ENCODE measurements at places on chromosomes 3 and 15.

DNA sequence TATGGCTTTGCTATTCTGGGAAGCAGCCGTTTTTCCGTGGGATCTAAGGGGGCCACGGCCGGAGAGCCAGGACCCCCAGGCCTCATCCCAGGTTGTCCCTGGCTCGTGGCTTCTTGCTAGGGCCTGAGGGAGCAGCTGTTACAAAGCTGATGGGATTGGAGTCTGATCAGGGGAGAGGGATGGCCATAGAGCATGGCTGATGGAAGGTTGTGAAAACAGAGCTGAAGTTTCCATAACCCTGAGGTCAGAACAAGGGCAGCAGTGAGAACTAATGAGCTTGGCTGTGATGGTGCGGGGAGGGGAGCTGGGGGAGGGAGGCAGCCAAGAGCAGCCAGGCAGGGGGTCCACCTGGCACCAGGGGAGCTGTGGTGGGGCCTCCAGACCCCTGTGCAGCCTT lies 63.0 kb downstream of the LINGO1 start:
- no peak for DNase-seq

DNA sequence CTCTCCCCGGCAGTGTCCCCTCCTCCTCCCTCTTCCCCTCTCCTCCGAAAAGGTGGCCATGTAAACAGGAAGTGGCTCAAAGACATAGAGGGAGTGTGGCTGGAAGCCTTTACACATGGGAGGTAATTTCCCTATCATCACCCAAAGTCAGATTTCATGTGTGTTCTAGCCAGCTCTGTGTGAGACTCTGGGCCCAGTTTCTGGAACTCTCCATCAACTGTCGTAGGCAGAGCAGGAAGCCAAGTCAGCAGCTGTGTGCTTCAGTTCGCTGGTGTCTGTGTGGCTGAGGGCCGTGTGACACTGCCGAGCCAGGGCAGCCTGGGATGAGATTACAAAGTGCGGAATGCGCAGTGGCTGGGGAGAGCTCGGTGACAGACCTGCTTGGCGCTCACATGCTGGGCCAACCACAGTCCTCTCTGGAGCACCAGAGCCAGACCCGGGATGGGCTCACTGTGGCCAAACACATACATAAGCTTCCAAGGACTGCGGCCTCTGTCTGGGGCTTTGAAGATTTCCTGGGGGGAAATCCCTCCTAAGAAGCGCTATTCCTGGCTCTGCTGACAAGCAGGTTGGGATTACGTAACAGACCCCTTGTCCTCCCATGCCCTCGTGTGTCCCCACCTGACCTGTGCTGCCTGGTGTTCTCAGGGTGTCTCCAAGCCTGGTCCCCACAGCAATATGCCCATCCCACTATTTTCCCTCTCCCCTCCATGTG lies 50.7 kb downstream of the UMPS start:
- DNase-seq = no peak

GRCh38 chr3:123226549-123226948 lies 24.8 kb downstream of the SEC22A start:
- no peak for DNase-seq

GRCh38 chr3:154188846-154189245 lies 67.7 kb downstream of the ARHGEF26 start:
- DNase-seq = no peak

- DNase-seq = no peak
Observed at GRCh38 chr3:123392871-123393620, 55.8 kb downstream of the ADCY5 start.

DNA sequence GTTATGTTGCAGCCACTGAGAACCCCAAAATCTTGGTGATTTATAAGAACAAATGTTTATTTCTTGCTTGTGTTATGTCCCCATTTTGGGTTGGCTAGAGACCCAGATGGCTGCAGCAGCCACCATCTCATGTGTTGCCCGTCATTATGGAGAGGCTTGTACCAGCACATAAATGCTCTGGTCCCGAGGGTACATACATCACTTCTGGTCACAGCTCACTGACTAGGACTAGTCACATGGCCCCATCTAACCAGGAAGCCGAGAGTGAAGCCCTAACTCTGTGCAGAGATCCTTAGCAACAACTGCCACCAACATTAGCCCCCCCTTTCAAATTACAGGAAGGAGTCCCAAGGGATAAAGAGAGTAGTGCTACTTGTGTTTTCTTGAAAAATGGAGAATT lies 25.5 kb upstream of the HACD2 start:
- DNase-seq = no peak

GRCh38 chr3:122484985-122485384 lies 29.8 kb downstream of the KPNA1 start:
- DNase-seq = no peak

DNA sequence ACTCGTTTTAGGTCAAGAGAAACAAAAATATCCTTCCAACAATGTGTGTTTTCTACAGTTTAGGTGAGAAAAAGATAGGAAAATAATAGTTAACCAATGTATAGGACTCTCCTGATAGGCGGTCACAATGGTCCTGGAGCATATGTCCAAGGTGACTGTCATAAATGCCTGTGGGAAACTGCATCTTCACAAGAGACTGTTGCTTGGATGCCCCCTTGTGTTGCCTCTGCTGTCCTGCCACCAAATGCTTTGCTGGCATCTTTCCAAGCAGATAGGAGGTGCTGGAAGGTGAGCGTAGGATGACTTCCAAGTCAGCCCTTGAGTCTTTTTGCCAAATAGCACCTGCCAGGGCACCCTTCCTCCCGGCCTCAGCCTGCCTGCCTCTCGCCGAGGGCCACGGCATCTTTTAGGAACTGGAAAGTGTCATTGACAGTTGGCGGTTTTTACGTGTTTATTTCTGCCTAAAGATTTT lies 24.1 kb upstream of the SACM1L start:
- peak; percentile 40 for DNase-seq

- no peak for DNase-seq
Observed at GRCh38 chr3:111892070-111892469, 33.0 kb downstream of the PHLDB2 start.

- DNase-seq = no peak
Observed at GRCh38 chr3:71195492-71195891, 388.0 kb downstream of the FOXP1 start.

DNA sequence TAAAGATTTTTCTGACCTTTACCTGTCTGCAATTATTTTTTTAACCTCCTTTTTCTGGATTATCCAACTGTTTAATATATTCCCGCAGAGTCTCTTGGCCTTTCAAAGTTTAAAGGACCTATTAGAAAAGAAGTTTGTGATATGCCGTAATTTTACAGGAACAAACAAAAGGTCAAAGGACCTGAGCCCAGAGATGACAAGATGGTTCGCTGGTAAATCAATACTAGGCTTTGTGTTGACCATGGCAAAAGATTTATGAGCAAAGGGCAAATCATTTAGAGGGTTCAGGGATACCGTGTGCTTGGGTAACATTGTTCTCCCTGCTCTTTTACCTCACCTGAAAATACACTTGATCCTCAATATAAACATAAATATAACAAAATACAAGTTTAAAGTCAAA lies 923.5 kb downstream of the ROBO1 start:
- DNase-seq = no peak

DNA sequence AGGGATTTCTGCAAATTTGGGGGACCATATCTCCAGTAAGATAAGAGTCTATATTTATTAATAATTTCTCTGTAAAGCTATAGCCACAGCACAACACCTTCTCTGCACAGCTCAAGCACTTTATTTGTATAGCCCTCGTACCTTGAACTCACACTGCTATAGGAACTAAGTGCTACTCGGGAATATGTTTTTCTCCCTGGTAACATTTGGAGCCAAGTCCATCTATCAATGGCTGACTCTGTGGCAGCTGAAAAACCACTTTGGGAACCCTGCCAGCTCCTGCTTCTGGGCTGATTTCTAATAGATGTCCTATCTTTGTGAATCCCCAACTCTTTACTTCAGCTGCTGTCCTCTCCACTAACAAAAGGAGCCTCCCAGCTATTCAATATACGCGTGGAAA lies 298.5 kb downstream of the GBE1 start:
- DNase-seq = no peak

- DNase-seq = no peak
Observed at GRCh38 chr3:139718415-139718814, 40.6 kb upstream of the NMNAT3 start.

GRCh38 chr3:177357352-177358090 lies 160.2 kb upstream of the TBL1XR1 start:
- no peak for DNase-seq

GRCh38 chr3:182349051-182349450 lies 444.3 kb upstream of the ATP11B start:
- DNase-seq = no peak

DNA sequence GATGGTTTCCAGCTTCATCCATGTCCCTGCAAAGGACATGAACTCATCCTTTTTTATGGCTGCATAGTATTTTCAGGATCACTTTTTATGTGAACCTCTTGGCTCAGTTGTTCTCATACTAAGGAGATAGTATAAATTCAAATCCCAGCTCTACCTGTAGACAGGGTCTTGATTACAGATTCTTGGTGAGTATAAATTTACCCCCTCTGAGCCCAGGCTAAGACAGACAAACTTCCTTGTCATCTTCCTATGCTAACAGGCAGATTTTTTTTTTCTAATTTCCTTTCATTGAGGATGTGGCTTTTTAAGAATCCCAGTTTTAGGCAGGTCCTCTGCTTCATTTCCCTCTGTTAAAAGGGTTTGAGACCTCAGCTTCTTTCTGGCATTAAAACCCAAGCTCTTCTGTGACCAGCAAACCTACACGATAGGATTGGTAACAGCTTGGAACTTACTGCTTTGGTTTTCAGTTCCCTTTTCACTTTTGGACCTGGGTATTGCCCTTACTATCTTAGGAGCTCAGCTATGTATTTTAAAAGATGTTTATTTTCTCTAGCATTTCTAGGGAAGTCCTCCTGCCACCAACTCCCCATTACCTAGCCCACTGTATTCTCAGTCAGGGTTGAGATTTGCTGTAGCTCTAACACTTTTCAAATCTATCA lies 72.5 kb downstream of the VPS8 start:
- no peak for DNase-seq

GRCh38 chr15:40340038-40340739 lies 550 bp downstream of the CCDC9B start:
- no peak for DNase-seq

- no peak for DNase-seq
Observed at GRCh38 chr3:74351213-74351612, 263.2 kb downstream of the CNTN3 start.

- DNase-seq = no peak
Observed at GRCh38 chr15:88023914-88024313, 232.6 kb downstream of the NTRK3 start.

DNA sequence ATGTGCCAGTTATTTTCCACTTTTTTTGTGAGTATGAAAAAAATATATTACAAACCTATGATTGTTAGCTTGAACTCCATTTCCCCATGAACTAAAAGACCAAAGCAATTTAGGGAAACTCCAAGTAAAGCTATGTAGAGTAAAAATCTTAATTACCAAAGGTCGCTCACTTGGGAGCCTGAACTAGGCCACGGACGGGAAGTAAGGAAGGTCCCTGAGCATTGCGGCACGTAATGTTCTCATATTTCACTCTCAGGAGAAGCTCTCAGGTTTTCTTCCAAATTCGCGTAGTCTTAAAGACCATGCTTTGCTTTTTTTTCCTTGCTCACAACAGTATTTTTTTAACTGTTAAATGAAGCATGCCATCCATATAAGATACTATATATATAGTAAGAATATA lies 215.3 kb upstream of the RARB start:
- no peak for DNase-seq

- no peak for DNase-seq
Observed at GRCh38 chr3:146577662-146578061, 27.5 kb downstream of the PLSCR5 start.

DNA sequence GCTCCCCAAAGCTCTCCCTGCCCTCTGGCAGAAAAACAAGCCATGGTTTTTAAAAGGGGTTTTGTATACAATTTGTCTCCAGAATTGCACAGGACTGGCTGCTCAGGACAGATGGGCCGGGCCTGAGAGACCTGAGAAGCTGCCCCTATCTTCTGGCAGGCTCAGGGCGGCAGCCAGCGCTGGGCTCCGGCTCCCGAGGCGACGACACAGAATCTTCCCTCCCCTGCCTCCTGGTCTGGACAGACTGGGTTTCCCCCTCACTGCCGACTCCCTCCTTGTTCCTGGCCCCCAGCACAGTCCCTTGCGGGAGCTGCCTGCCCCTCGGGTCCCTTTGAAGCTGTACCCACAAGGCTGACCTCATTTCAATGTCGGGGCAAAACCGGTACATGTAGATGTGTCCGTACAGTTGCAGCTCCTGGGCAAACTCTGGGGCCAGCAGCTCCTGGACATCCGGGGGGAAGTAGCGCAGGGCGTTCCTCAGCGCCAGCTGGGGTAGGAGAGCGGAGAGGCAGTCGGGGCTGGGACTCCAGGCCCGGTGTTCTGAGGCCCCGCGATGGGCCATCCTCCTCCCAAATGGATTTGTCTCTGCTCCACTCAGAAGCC lies 7.2 kb downstream of the UROC1 start:
- no peak for DNase-seq

GRCh38 chr15:69795601-69796000 lies 302.1 kb downstream of the TLE3 start:
- no peak for DNase-seq

DNA sequence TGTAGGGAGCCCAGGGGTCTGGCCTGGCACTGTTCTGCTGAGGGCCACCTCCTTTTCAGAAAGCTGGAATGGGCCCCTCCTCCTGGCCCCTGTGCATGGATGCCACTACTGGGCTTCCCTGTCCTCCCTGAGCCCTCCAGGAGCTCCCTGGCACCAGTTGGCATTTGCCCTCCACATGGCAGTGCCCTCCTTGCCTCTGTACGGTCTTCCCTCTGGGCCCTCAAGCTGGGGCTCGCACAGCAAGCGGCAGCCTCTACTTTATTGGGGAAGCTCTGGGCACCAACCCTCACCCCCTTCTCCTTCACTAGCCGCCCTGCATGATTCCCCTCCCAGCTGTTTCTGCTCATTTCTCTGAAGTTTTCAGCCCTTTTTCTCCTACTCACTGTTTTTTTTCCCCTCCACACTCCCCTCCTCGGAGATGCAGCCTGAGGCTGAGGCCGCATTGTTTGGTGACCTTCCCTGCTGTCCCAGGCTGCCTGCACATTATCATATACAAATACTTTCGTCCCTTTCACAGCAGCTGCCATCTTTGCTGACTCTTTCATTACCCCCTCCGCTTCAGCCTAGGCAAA lies 127.3 kb downstream of the EEFSEC start:
- DNase-seq = no peak

- DNase-seq = no peak
Observed at GRCh38 chr3:4071481-4072184, 231.5 kb upstream of the SETMAR start.

- DNase-seq = peak; percentile 11
Observed at GRCh38 chr3:177679568-177680471, 482.5 kb upstream of the TBL1XR1 start.

GRCh38 chr15:96767703-96768434 lies 437.4 kb downstream of the NR2F2 start:
- no peak for DNase-seq

DNA sequence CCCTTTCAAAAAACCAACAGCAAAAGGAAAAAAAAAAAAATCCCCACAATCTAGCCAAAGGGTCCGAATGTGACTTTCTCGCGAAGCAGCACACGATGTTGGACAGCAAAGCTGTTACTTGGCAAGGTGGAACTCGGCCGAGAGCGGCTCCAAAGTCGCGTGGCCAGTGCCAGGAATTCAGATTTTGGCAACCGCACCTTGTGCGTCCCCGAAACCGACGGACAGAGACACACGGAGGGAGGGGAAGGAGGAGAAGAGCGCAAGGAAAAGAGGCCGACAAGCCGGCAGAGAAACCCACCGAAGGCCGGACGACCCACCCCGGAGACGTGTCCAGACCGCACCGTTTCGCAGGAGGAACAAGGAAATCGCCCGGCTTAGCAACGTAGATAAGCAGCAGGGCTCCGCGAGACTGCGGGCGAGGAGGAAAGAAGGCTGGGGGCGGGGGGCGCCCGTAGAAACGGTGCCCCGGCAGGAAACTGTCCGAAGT lies 517.3 kb downstream of the MECOM start:
- no peak for DNase-seq

GRCh38 chr3:27637346-27637995 lies 84.7 kb downstream of the EOMES start:
- DNase-seq = no peak
